CD4-positive, alpha-beta T cell treated with Interleukin-6 for 4 hours (primary cell): ENCODE measurements at places on chromosomes 2 and 18.

DNA sequence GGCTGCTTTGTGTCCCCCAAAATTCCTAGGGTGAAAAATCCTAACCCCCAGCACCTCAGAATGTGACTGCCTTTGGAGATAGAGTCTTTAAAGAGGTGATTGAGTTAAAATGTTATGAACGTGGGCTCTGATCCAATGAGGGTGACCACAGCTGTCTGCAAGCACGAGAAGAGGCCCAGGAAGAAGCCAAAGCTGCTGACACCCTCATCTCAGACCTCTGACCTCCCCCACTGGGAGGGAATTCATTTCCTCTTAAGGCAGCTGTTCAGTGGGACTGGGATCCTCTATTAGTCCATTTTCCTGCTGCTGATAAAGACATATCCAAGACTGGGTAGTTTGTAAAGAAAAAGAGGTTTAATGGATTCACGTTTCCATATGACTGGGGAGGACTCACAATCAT is 544.4 kb downstream of the DCDC2C start:
- DNase-seq = no peak

GRCh38 chr18:61892683-61893308 is at the start of gene RNF152:
TSS of gene RNF152 (minus strand) at chr18:61893007. CDS start at chr18:61816463, 76,544 bp downstream.
- DNase-seq = peak; percentile 34

DNA sequence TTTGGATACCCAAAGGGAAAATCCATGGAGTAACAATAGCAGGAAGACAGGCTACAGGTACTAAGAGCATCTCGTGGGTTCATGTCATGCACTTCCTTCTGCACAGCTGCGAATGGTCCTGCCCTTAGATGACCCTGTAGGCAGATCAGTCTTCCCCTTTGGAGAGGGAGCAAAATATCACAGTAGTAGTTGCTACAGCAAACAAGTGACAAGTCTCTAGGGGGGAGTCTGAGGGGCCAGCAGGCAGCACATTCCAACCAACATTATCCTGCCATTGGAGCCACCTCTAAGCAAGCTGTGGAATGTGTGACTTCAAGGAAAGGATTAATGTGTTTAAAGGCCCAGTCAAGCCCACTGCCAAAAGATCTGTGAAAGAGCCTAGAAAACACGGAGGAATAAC is 273.2 kb upstream of the PARD3B start:
- no peak for DNase-seq

GRCh38 chr2:111703759-111704158 is 180.2 kb downstream of the ANAPC1 start:
- no peak for DNase-seq

GRCh38 chr2:70897203-70897976 is 38.3 kb upstream of the ATP6V1B1 start:
- DNase-seq = no peak

- no peak for DNase-seq
Measured at GRCh38 chr18:44881461-44882162, 200.9 kb downstream of the SETBP1 start.

DNA sequence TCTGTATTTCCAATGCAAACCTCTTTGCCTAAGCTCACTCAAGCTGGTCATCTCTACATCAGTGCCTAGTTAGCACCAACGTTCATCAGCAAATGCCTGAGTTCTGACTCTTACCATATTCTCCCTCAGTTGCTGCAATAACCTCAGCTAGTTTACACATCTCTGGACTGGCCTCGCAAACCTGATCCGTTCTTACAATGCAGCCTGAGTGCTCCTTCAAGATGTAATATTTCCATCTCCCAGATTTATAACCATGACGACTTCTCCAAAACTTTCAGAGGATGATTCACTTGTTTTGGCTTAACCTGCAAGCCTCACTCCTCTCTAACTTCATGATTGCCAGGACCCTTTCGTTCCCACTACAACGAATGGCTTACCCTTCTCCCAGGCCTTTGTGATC is 69.7 kb downstream of the DIPK1C start:
- no peak for DNase-seq

DNA sequence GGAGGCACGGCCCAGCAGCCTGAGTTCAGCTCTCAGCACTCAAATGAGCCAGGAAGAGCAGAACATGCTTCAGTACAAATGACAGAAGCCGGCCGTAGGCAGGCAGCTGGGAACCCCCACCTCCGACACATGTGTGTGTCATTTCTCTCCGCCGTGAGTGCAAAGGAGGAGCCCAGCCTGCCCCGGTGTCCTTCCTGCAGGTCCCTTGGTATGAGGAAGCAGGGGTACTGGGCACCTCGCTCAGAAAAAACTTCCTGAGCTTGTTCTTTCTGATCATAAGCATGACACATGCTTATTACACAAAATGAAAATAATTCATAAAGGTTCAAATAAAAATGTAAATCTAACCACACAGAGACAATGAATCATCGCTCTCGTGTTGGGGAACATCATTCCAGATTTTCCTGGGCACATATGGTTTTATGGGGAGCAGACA is 35.3 kb downstream of the KCNF1 start:
- DNase-seq = no peak

- no peak for DNase-seq
Measured at GRCh38 chr2:237590272-237591140, at the start of gene RAB17. TSS of gene RAB17 (minus strand) at chr2:237590734. CDS start at chr2:237586154, 4,580 bp downstream.

- DNase-seq = no peak
Measured at GRCh38 chr2:24494410-24494809, 3.4 kb downstream of the NCOA1 start.

- peak; percentile 30 for DNase-seq
Measured at GRCh38 chr2:27306573-27307286, 1.5 kb downstream of the UCN start.

DNA sequence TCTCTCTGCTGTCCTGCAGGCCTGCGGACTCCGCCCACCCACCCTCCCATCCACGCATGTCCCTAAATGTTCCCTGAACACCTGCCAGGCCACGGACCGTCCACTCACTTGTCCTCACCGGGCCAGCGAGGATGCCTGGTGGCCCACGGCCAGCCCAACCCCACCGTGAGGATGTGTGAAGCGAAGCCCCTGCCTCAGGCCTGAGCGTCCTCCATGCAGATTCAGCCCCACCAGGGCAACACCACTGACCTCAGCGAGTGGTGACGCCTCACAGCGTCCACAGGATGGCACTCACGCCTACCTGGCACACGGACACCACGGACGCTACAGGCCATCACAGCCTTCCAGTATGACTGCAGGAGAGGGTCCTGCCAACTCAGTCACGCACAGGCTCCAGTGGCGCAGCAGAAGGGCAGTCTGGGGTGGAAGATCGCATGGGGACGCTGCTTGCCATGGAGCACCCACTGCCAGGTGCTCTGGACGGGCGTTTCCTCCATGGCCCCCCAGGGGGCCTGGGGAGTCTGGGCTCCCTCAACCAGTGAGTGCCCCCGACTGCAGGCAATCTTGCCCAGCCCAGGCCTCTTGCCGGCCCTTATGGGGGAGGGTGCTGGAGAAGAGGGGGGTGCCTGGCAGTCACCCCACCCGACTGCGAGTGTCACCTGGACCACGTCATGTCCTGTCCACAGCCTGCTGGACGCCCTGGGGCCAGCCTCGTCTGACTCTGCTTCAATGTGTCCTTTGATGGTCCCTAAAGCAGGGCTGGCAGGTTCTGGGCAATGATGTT is 25.4 kb downstream of the HDAC4 start:
- no peak for DNase-seq

GRCh38 chr18:48751727-48752468 is 198.9 kb downstream of the SMAD7 start:
- DNase-seq = no peak

- DNase-seq = no peak
Measured at GRCh38 chr18:35072616-35073015, 31.4 kb downstream of the MAPRE2 start.

DNA sequence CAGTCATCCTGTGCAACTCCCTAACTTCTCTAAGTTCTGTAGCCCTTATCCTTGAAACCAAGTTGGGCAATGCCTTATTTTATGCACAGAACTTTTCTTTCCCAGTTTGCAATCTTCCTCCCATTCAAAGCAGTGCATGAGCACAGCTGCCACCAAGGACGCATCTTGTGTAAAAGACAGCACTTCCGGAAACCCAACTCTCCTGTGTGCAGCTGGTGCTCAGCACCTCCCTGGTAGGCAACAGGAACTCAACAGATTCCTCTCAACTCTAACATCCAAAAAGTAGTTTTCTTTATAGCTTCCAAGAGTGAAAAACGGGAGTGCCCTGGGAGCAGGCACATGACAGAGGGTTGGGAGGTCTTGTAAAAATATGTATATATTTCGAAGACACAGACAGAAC is 2.2 kb downstream of the TMEM18 start:
- no peak for DNase-seq

DNA sequence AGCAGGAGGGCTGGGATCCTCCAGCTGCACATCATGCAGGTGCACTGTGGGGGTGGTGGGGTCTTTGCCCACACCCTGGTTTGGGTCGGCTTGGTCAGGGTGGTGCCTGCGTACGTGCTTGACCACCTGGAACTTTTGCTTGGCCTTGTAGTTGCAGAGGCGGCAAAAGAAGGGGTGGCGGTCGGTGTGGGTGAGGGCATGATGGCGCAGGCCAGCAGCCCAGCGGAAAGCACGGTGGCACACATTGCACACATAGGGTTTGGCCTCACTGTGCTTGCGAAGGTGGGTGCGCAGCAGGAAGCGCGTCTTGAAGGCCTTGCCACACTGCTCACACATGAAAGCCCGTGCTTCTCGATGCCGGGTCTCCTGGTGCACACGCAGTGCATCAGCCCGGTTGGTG is 21.1 kb downstream of the ZNF142 start:
- no peak for DNase-seq

GRCh38 chr2:150174056-150174805 is 313.2 kb downstream of the RND3 start:
- no peak for DNase-seq

GRCh38 chr2:199814101-199814816 is 36.7 kb downstream of the FTCDNL1 start:
- no peak for DNase-seq

GRCh38 chr2:109331896-109332848 is 203.2 kb downstream of the SH3RF3 start:
- peak; percentile 55 for DNase-seq

GRCh38 chr2:74414881-74415761 is 6.3 kb downstream of the C2orf81 start:
- DNase-seq = peak; percentile 47

GRCh38 chr2:85826990-85827878 is 61.6 kb downstream of the ST3GAL5 start:
- peak; percentile 85 for DNase-seq
